Stimulated activated CD8-positive, alpha-beta memory T cell treated with anti-CD3 and anti-CD28 coated beads, Interleukin-7, amount 100 ng/mL, for 1 hour (primary cell): ENCODE measurements at places on chromosomes 7 and 10.

- DNase-seq, result no peak
Measured at GRCh38 chr10:80207768-80208370, 2.5 kb upstream of the ANXA11 start.

DNA sequence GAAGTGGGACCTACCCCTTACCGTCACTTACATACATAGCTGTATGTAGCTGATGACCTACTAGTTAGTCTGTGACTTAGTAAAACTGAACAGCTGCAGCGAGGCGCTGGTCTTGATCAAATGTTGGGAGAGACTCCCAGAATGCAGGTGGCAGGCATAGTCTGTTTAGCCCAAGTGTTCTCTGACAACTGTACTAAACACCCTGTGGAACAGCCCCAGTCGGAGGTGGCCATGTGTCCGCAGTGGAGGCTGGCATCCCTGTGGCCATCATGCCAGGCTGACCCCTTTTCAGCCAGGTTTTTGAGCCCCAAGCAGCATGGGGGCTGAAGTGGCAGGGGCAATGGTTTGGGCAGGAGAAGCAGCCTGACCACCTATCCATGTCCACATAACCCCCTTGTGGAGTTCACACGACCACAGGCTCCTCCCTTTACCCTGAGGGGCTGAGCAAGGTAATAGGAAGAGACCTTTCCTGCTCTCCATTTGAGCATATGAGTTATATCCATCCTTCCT, 7.2 kb downstream of the ADCY1 start:
- DNase-seq, result no peak

- DNase-seq, result no peak
Measured at GRCh38 chr7:130290745-130291144, 2.2 kb upstream of the CPA4 start.

GRCh38 chr10:1203216-1203615, 147.0 kb downstream of the WDR37 start:
- DNase-seq, result no peak

GRCh38 chr7:154647625-154648024, 355.3 kb downstream of the PAXIP1 start:
- DNase-seq, result no peak

DNA sequence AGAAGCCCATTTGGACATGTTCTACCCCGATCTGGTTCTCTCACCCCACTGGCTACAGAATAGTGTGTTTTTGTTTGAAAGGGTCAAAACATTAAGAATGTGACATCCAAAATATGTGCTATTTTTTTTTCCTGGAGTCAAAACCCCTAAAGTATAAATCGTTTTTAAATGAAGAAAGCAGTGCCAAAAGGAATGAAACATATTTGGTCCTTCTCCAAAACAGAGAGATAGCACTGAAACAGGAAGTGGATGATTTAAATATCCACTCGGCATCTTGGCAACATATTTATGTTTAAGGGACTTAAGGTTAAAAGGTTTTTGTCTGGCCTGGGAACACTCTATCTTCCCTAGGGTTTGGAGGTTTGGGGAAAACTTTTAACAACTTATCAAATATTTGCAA, 32.3 kb downstream of the CALD1 start:
- no peak for DNase-seq

DNA sequence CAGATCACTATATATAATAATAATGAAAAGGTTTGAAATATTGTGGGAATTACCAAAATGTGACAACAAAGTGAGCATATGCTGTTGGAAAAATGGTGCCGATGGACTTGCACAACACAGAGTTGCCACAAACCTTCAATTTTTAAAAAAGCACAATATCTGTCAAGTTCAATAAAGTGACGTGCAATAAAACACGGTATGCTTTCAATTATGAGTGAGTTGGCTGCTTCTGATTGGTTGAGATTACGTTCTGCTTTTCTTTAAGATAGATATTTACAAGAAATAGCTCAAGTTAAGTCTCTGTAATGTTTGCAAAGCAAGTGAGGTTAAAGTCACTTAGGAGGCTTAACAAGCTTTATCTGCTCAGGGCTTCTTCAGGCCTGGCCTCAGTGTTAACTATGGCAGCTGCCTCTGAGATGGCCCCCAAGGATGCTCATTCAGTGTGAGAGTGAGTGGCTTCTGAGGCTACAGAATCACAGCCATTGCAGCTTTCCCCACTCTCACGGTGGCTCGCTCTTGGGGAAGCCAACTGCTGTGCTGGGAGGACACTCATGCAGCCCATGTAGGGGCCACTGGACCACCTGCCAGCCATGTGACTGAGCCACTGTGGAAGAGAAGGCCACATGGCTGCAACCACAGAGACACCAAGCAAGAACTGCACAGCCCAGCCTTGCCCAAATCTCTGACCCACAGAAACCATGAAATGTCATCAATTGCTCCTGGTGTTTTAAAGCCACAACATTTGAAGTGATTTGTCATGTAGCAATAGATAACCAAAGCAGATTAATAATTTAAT, 78.3 kb upstream of the TMEM72 start:
- DNase-seq, result no peak

GRCh38 chr10:107022600-107023354, 141.7 kb downstream of the SORCS1 start:
- DNase-seq, result no peak

- DNase-seq, result no peak
Measured at GRCh38 chr10:89468191-89468965, 54.0 kb downstream of the IFIT5 start.

DNA sequence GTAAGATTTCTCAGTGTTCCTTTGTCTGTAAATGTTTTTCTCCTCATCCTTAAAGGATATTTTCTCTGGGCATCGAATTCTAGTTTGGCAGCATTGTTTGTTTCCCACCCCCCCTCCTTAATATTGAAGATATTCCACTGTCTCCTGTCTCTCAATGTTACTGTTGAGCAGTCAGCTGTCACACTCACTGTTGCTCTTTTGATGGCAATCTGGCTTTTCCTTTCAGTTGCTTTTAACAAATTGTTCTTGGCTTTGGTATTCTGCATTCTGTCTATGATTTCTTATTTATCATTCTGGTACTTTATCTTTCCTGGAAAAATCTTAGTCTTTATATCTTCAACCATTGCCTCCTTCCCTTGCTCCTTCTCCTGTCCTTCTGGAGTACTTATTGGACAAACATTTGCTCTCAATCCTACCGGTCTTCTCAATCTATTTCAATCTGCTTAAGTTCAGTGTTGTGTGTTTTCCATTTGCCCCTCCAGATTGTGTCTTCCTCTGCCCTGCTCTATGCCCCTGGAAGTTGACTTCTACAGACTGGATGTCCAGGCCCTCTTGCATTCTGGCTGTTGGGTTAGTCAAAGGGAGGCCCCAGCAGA, 9.3 kb upstream of the GTPBP4 start:
- no peak for DNase-seq

DNA sequence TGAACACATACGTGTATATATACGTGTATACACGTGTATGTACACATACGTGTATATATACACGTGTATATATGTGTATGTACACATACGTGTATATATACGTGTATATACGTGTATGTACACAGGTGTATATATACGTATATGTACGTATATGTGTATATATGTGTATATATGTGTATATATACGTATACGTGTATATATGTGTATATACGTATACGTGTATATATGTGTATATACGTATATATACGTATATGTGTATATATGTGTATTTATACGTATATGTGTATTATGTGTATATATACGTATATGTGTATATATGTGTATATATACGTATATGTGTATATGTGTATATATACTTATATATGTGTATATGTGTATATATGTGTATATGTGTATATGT, 44.3 kb downstream of the CD36 start:
- no peak for DNase-seq

DNA sequence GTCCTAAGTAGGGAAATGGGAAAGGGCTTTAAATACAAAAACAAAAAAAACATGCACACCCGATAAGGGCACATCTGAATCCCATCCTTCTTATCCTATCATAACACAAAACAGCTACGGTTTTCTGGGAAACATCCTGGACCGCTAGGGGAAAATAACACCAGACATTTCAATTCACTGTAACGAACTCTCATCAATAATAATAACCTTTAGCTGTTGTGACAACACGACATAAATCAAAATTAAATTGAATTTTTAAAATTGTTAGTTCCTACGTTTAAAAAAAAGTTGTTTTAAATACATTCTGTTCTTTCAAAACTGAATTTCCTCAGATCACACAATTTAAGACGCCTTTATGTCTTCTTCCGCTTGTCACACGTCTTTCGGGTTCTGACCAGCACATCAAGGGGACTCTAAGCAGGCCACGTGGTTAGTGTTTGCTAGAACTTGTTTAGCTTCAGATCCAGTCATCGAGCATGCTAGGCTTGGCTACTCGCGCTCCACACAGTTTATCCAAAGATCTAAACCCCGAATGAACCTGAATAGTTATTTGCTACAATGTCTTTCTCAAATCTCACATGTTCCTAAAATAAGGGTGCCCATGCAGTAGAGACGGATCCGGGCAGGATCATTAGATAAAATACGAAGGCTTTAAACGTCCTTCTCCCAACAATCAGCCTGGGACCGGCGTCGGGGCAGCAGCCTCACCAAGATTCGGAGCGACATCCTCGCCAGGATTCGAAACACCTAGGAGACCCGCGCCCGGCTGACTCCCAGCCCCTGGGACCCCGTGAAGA, 839 bp downstream of the IKZF5 start:
- no peak for DNase-seq

- no peak for DNase-seq
Measured at GRCh38 chr7:77710861-77711260, 14.6 kb downstream of the RSBN1L start.

- DNase-seq, result no peak
Measured at GRCh38 chr7:19105546-19105945, 11.9 kb downstream of the TWIST1 start.

GRCh38 chr7:30074422-30075030, 46.3 kb downstream of the PLEKHA8 start:
- no peak for DNase-seq

- no peak for DNase-seq
Measured at GRCh38 chr7:17770710-17771375, 169.5 kb downstream of the SNX13 start.

- no peak for DNase-seq
Measured at GRCh38 chr7:99876933-99877332, at the start of gene OR2AE1. Gene OR2AE1 (minus strand): TSS chr7:99877033. CDS start chr7:99877033, 0 bp downstream.

DNA sequence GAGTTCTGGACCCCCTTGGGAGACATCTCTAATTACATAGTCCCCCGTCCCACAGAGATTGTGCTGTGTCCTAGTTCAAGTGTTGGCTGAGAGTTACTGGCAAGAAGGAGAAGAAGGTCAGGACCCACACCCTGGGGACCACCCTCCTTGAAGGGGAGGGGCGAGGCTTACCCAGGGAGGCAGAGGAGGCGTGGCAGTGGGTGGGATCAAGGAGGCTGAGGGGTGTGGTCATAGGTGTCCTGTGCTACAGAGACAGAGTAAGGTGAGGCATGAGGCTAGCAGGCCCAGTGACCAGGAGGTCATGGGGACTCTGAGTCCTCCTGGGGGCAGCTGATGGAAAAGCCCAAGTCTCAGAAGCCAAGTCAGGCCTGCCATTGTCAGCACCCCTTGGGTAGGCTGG, 29.4 kb upstream of the ADCYAP1R1 start:
- DNase-seq, result no peak
